ENCODE measurements at places on chromosomes 3 and 15. TPM values are rescaled to one million over a fixed set of nuclear protein-coding genes. Genes with fewer than 3 reads are reported as not detected.
A peak's percentile ranks its signal among the peaks of the same experiment; 100 is the strongest.

DNA sequence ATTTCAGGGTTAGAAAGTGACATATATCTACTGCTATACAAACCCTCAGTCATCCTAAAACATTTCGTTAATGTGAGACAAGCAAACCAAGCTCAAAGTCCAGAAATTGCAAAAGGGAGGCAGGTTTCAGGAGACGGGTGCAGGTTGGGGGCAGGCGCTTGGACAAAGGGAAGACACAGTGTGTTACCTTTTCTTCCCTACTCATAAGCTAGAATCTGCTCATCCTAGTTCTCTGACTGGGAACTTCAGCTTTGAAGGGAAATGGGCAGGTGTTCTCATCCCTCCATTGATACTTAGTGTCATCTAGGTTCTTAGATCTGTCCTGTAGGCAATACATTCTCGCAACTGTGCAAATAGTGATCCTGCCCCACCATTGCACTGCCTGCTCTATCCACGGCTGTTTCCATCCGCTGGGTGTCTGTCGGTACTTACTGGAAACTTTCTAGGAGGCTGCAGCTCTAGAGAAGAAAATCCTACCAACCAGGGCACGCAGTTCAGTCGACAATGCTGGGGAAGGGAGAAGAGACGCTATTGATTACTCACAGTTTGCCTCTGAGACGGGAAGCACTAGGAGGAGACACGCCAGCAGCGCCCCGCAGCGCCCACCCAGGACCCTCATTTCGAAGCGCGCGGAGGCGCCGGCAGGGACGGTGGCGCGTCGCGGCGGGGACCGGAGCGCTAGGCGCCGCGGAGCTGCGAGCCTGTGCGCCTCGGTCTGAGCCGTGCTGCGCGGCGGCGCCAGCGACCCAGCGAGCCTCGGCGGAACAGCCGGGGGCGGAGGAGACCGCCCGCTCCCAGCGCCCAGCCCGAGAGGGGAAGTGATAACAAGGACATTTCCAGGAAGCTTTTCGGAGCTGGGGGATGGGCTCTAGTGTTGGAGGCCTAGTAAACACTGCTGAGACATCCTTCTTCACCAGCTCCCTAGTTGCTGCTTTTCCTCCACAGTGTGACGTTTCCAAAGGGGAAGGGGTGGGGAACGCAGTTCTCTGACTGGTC lies at the start of gene PROS1:
TSS of gene PROS1 (minus strand) at position 766 of the 996 bp plus-strand sequence. CDS start at position 619, 147 bp downstream.
- peak within 1 kb of the TSS; percentile 88 for H3K27ac ChIP-seq
- no peaks in the 10 kb centered on the region for H3K36me3 ChIP-seq
- peak; percentile 87 for DNase-seq
- H3K27me3 ChIP-seq: no peaks in the 10 kb centered on the region
- H3K4me1 ChIP-seq: no peaks in the 10 kb centered on the region
- peak within 1 kb of the TSS; percentile 55 for H3K4me3 ChIP-seq

The ANO10 gene
- 53.9 TPM for total RNA-seq

DNA sequence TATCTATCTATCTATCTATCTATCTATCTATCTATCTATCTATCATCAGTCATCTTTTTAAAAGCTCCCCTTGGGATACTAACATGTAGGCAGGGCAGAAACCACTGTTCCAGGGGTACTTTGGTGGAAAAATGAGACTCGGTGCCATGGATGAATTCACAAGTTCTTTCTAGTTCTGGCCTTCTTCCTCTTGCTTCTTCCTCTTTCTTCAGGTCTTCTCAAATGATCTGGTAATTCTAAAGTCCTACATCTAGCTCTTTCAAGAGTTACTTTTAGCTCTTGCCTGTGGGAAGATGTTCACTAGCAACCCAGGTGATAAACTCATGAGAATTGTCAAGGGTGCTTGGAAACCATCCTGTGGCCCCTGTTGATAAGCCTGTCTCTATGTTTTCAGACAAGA lies 168.5 kb upstream of the TBC1D5 start:
- no peaks in the 10 kb centered on the region for H3K27me3 ChIP-seq
- DNase-seq: no peak
- no peak overlapping the region for H3K4me3 ChIP-seq
- no peaks in the 10 kb centered on the region for H3K4me1 ChIP-seq

The TM6SF1 gene
- total RNA-seq: 1.5 TPM

- no peak overlapping the region for H3K4me3 ChIP-seq
- no peaks in the 10 kb centered on the region for H3K4me1 ChIP-seq
- H3K36me3 ChIP-seq: no peaks in the 10 kb centered on the region
- no peak for DNase-seq
- no peaks in the 10 kb centered on the region for H3K27me3 ChIP-seq
These were observed 23.7 kb downstream of the CYP19A1 start for GRCh38 chr15:51314391-51315337.

The VWA5B2 gene
- total RNA-seq: 2.1 TPM
